Right hindlimb (tissue), 1 donor: ENCODE measurements at places on chromosomes 12 and 14.

DNA sequence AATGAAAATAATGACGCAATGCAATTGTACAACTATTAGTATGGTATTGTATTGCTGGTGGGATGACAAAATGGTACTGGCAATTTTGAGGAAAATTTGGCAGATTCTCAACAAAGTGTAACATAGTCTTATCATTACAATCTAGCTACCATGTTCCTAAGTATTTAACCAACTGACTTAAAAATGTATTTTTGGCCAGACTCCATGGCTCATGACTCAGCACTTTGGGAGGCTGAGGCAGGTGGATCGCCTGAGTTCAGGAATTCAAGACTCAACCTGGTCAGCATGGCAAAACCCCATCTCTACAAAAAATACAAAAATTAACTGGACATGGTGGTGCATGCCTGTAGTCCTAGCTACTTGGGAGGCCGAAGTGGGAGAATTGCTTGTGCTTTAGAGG is 1409.5 kb downstream of the AACS start:
- DNase-seq, result no peak

DNA sequence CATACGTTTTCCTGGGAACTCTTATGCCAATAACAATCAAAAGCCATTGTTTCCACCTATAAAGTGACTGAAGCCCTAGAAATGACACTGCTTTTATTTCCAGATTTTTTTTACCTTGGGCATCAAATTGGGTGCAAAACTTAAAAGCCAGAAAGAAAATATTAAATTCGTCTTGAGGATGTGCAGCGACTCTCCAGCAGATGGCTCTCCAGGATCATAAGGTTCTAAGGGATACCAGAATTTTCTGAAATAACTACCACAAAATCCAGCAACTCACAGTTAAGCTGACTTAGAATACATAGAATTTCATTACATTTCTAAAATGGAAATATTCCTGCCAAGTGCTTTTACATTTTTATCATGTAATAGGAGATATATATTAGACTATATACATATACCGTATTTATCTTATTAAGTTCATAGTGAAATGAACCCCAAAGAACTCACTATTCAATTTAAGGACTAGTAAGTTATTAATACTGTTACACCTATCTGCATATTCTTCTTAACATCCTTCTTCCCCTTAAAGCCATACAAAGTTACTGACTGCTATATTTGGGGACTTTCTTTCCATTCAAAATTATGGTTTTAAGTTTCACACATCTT is 44.0 kb downstream of the ARMH4 start:
- peak; percentile 30 for DNase-seq

- no peak for DNase-seq
Measured at GRCh38 chr12:41530441-41530840, 342.3 kb downstream of the PDZRN4 start.

DNA sequence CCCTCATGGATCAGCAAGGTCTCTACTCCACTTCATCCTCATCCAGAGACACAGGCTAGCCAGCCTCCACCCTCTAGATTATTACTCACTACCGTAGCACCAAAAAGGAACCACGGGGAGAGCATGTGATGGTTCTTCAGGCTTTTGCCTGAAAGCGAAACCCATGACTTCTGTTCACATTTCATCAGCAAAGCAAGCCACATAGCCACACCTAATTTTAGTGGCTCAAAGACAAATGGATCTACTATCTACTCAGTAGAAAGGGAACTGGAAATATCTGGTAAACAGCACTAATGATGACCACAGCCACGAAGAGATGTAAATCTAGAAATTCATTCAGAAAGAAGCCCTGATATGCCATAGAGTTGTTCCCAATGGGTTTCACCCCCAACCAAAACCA is 51.4 kb downstream of the VCPKMT start:
- no peak for DNase-seq

DNA sequence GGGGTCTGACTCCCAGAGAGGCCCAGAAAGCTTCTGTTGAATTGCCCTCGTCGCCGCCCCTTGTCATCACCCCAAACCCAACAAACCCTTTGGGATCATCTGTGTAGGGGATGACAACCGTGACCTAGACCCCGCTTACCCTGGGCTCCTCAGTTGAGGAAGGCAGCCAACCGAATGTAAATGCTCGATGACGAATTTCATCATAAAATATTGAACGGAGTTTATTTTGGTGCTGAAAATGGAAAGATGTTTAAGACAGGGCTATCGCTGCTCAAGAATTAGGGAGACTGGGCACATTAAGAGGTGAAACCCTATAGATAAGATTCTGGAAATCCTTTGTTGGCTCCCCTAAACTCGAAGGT is 512 bp downstream of the ACTR10 start:
- no peak for DNase-seq

GRCh38 chr12:82650627-82651337 is 35.9 kb upstream of the TMTC2 start:
- DNase-seq, result no peak

GRCh38 chr12:108972358-108972757 is 48.5 kb downstream of the SVOP start:
- DNase-seq, result no peak

DNA sequence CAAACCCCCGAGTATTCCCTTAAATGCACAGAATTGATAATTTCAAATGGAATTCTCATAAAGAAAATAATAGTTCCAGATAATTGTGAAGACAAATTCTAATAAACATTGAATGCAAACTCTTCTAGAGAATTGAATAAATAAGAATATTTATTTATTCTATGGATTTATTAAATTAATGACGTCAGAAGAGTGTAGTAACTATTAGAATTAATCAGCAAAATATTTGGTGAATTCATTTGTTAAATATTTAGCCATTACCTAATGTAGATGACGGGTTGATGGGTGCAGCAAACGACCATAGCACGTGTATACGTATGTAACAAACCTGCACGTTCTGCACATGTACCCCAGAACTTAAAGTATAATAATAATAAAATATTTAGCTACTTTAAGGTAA is 33.4 kb upstream of the TBPL2 start:
- DNase-seq, result no peak

- DNase-seq, result no peak
Measured at GRCh38 chr12:50742776-50743175, 21.1 kb upstream of the ATF1 start.

- no peak for DNase-seq
Measured at GRCh38 chr12:51533799-51534198, 57.2 kb upstream of the SCN8A start.

- DNase-seq, result no peak
Measured at GRCh38 chr14:61140872-61141271, 140.3 kb downstream of the TMEM30B start.

DNA sequence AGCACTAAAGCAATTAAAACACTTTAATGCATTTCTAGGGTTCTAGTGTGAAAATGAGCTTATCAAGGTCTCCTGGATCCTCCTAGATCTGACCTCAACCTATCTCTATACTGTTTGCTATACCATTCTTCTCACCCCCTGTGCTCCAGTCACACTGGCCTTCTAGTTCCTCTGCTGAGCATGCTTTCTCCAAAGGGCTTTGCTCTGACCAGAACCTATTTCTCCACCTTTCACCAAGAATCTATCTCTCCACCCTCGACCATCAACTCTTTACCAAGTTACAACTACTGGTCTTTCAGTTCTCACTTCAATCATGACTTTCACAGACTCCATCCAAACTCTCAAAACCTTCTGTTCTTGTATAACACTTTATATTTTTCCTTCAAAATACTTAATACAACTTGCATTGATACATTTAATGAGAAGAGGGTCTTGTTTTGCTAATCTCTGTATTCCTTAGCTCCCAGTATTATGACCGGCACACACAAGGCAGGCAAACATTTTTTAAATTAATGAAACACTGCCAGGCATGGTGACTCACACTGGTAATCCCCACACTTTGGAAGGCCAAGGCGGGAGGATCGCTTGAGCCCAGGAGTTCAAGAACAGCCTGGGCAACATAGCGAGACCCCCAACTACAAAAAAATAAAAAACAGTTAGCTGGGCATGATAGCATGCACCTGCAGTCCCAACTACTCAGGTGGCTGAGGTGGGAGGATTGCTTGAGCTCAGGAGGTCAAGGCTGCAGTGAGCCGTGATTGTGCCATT is 22.8 kb downstream of the PPP1R12A start:
- DNase-seq, result no peak

DNA sequence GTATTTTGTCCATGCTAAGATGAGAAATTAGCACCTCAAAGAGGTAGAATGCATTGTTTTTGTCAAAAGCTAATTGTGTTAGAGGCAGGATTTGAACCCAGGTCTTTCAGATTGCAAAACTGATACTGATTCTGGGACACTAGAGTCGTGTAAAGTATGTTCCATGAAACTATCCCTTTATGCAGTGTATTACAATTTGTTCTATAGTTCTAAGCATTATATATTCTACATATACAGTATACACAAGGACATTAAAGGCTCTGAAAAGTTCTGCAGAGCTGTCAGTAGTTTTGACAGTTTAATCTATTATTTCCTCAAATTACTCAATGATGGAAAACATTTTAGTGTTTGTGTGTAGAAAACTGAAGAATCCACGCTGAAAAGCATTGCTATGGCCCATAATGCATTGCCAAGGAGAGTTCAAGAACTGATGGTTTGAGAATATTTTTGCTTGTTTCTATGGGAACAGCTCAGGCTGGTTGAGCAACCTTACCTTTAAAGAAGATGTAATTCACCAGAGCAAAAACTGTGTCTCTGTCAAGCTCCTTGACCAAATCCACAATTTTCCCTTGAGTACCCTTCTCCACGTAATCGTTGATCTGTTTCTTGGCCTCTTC is 6.2 kb downstream of the SERPINA1 start:
- DNase-seq, result no peak
